Glutamatergic neuron (in vitro differentiated cells): ENCODE measurements at places on chromosomes 13 and 19.

DNA sequence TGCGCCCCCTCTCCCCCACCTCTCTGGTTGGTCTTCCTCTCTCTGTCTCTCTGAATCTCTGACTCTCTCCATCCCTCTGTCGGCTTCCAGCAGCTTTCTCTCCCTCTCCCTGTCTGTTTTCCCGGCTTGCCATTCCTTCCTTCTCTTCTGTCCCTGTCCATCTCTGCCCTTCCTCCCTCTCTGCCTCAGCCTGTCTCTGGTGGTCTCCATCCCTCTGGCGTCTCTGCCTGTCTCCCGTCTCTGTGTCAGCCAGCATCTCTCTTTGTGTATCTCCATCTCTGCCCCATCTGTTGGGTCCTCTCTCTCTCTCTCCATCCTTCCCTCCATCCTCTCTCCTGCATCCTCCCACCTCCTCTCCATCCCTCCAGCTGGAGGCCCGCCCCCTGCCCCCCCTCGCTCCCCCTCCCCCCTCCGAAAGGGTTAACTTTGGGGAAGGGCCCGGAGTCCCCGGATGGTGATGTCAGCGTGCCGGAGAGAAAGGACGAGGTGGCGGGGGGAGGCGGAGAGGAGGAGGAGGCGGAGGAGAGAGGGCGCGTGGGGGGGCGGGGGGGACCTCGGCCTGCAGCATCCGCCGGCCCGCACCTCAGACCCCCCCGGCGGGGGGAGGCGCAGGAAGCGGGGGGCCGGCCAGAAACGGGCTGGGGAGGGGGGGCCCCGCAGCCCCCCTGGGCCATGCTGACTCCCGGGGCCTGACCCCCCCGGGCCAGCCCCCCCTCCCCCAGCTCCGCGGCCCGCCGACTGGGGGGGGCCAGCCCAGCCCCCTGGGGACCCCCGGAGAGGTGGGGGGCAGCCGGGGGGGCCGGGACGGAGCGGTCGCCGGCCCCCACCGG lies at the start of gene BRSK1:
TSS of gene BRSK1 (plus strand) at position 450 of the 830 bp plus-strand sequence. CDS start 446 bp downstream, outside the sequence.
- DNase-seq = peak; percentile 91

- DNase-seq = no peak
Measured at GRCh38 chr13:36108342-36108741, 22.8 kb downstream of the DCLK1 start.

DNA sequence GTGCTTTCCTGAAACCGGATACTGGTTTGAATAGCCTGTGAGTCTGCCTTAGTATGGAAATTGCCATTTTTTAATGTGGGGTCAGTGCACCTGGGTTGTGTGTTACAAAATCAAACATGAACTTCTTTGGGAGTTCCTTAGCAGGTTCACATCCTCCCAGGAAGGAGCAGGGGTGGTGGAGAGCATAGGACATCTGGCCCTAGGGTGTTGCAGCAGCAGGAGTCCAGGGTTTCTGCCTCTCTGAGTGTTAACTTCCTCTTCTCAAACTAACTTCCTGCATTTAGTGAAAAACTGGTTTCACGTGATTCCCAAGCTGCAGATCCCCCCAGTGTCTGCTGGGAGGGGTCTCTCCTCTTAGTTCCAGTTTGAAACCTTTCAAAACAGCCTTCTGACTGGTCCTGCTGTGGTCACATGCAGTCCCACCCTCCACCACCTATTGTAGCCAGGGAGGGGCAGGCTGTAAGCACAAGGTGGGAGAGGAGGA lies 7.2 kb downstream of the RNASEH2B start:
- no peak for DNase-seq

DNA sequence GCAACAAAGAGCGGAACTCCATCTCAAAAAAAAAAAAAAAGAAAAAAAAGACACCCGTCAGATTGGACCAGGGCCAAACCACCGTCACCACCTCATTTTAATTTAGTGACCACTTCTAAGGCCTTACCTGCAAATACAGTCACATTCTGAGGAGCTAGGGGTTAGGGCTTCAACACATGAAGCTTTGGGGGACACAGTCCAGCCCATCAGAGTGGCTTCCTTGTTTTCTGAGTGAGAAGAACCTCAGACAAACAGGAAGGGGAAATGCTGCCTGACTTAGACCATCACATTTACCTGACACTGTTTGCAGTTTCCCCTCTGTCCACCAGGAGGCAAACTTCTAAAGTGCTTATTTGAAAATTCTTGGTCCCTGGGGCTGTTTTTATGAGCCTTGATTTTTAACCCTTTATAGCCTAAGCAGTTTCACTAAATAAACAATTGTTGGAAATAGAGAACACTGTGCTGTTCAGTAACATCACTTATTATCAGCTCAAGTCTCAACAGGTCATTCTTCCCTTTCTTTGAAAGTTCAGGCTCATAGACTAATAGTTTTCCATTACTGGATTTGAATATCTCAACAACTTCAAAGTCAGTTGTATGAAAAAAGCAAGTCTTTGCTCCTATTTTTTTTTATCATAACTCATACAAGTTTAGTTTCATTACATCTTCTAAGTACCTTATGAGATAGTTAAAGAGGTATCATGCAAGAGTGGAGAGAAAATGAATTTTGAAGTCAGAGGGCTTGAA lies 74.9 kb upstream of the WASF3 start:
- DNase-seq = peak; percentile 71

DNA sequence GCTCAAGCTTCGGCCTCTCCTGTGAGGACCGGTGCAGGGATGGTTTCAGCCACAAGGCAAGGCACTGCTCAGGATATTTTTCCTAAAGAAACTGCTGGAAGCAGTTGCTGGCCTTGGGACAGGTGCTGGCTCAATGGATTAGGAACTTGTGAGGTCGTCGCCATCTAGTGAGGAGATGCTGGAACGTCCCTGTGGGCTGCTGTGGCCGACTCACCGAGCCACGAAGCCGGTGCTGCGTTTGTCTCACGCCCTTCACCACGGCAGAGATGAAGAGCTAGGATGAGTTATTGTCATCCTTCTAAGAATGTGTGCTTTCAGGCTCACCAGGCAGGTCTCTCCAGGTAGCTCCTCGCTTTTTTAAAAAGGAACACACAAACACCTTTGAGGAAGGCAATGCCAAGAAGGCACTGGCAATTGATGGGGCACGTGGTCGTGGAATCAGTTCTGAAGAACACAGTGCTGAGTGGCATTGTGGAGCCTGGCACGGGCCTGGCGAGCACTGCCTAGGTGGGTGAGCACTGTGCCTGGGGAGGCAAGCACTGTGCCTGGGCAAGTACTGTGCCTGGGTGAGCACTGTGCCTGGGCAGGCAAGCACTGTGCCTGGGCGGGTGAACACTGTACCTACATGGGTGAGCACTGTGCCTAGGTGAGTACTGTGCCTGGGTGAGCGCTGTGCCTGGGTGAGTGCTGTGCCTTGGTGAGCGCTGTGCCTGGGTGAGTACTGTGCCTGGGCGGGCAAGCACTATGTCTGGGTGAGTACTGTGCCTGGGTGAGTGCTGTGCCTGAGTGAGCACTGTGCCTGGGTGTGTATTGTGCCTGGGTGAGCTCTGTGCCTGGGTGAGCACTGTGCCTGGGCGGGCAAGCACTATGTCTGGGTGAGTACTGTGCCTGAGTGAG lies 140.4 kb downstream of the TEX29 start:
- DNase-seq = peak; percentile 64

GRCh38 chr19:13382633-13382938 lies 123.7 kb downstream of the CACNA1A start:
- DNase-seq = no peak
